ENCODE measurements at places on chromosomes 13 and 19.
A peak's percentile ranks its signal among the peaks of the same experiment; 100 is the strongest.

DNA sequence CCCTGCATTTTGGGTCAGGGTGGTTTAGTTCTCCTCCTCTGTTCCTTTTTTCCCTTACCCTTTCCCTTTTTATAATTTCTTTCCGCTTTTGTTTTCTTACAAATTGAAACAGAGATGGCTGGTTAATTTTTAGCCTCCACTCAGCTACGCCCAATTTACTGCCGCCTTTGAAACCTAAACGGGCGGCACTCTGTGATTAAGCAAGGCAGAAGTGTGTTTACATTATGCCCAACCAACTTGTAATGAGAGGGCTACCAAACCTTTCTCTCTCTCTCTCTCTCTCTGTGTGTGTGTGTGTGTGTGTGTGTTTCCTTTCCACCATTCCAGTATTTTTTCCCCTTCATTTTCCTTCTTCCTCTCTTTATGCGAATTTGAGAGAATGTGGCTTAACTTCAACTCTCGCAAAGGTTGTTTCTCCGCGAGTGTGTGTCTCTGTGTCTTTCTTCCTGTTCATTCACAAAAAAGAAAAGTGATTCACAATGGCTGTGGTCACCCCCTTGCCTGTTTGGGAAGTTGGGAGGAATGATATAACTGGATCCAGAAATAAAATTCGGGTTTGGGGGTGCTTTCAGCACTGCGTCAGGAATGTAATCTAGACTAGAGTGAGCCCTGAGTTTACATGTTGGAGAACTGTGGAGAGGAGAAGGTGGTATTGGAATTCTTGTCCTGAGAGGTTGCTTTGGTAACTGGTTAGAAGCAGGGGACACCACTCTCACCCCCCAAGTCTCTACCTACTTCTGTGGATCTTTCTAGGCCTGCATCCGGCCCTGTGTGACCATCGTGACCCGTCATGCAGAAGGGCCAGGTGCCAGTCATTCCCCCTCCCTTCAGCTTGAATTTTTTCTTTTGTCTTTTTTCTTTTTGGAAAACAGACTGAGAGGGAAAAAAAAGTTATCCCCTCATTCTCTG is 31.4 kb downstream of the NFIX start:
- DNase-seq = no peak

DNA sequence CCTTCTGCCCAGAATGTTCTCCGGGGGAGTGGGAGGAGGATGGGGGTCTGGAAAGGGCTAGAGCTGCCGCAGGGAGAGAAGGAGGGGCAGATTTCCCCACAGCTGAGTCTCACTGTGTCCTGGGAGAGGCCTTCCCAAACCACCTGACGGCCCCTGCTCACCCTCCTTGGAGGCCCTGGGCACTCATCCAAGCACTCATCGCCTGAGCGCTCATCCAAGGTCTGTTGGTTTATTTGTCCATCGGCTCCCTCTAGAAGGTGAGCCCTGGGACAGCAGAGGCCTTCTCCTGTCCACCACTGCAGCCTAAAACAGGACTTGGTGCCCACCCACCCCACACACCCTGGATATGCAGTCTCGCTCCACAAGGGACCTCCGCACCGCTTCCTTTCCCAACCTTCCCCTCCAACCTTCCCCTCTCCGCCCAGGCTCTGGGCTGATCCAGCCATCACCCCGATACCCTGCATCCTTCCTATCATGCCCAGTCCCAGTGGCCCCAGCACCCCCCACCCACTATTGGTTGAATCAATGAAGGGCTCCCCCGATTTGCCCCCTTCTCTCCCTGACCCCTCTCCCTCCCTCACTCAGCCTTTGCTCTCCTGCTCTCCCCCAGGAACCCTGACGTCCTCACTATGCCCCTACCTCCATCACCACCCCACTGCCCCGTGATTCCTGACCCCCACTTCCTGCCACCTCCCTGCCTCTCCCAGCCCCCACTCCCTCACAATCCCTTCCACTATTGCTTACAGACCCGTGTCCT is 1.7 kb downstream of the UBXN6 start:
- no peak for DNase-seq

DNA sequence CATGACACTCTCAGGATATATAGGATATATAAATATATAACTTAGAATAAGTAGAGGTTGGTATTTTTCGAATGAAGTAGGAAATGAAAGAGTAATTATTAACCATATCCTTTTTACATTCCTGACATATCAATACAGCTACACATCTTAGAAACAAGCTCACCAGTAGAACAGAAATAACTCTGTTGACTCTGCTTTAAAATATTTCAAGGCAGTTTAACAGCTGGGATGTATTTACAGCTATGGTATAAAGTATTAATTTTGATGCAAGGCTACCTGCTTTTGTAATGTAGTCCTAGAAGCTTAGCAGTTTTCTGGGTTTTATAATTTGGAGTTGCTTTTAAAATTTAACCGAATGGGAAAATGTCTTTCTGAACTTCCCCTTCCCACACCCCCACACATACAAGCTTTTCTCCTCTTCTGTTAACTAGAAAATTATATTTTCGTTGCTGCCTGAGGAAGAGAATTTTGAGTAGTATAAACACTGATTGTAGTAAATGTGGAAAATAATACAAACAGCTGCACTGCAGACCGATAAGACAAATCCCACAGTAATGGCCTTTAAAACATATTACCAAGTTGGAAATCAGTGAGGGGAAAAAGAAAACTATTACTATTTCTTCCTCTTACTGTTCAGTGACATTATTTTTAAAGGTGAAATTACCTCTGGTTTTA is 147.7 kb downstream of the GGACT start:
- no peak for DNase-seq

DNA sequence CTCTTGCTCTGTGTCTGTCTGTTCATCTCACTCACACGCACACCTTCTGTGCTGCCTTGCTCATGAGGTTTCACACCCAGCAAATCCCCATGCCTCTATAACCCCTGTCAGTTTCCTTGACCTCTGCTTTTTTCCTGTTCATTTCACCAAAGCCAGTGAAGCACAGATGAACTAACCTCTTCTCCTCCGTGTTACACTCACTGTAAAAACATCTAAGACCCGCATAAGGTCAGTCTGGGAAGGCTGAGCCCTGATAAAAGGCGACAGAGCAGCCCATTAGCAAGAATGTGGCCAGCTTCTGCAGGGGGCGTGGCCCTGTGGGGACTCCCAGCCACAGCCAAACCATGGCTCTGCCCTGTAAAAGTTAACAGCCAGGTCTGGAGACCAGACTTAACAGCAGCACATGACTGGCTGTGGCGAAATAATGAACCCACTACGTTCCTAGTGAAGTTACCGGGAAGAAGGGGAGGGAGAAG is 42.8 kb upstream of the NPAS1 start:
- DNase-seq = peak; percentile 65

DNA sequence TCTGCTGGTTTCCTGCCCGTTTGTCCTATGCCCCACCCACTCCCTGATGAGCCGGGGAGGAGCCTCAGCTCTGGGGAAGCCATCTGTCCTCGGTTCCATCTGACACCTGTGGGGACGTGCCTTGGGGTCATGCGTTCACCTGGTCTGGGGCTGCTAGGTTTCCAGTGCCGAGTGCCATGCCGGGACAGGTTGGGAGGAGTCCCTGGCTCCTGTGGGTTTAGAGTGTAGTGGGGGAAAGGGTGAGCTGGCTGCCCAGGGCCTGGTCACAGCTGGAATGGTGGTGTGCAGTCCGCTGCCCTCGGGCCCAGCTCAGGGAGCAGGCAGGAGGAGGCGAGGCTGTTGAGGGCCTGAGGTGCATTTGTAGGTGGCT is 2.5 kb downstream of the KDM4B start:
- no peak for DNase-seq

- DNase-seq = no peak
Measured at GRCh38 chr13:35179494-35179893, 237.4 kb downstream of the NBEA start.

GRCh38 chr13:26486550-26486949 is 70.9 kb upstream of the WASF3 start:
- no peak for DNase-seq

All from NB4 (cell line).